ENCODE measurements at places on chromosomes 2 and 18.

GRCh38 chr2:239276851-239277250 is 124.0 kb downstream of the HDAC4 start:
- no peak for DNase-seq

DNA sequence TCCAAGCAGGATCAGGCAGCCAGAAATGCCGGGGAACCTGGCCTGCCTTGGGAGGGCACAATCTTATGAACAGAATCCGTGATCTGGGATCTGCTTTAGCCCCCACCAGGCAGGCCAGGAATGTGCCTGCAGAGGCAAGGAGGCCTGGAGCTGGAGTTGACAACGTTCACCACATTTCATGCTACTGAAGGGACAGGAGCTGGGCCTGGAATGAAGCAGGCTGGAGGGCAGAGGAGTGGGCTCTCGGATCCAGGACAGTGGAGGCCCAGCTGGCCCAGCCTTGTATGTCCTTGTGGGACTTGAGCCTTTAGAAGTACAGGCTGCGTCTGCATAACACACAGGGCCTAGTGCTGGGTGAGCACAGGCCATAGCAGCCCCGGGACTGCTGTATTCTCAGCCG is 91.8 kb downstream of the KLHL29 start:
- no peak for DNase-seq

- no peak for DNase-seq
Observed at GRCh38 chr18:22666411-22666940, 248.8 kb upstream of the CTAGE1 start.

DNA sequence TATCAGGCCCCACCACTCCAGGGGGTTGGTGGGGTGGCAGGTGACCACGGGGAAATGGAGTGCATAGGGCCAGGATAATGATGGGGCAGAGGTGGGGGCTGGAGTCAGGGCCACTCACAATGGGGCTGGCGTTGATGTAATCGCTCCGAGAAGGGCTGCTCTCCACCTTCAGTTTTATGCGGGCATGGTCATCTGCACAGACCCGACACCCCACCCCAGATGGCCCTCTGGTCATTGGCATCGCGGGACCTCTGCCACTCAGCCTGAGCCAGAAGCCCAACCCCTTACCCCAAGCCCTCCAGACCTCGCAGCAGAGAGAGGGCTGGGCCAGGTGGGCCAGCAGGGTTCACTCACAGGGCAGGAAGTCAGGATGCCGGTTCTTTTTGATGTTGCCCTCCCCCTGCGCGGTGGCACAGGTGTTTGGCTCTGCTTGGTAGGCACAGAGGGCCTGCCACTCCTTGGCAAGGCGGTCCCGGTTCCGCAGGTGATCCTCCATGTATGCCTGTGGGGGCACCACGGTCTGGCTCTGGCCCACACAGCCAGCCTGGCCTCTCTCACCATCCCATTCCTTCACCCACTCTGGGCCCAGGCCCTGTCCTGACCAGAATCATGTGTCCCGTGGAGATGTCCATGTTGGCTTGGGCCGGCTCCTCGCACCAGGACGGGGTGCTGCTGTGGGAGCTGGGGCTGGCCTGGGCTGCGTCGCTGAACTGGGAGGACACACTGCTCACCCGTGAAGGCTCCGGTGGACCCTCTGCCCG is 12.4 kb downstream of the PTPRN start:
- DNase-seq = no peak

DNA sequence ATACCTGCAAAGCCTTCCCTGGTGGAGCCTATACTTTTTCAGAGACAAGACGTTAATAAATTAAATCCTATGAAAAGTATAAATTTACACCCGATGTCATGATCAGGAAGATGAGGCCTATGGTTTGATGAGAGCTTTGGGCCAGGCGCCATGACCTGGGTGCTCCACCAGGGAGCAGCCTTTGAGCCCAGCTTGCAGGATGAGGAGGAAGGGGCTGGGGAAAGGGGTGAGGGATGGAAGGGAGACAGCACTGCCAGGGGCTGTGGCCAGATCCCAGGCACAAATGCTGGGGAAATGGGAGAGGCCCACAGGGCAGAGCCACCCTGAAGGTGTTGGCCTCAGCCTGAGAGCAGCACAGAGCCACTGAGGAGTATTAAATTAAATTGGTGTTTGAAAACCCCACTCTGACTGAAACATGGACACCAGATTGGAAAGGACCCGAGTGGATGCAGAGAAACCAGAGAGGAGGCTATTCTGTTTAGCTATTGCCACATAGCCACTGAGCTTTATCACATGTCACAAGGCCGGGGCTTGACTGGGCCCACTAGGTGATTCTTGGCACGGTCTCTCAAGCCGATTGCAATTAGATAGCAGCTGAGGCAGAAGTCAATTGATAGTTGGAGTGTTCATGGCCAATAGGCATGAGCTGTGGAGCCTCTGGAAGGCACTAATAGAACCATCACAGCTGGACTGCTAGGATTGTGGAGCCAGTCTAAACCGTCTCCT is 9.6 kb upstream of the FAHD2A start:
- DNase-seq = no peak

GRCh38 chr2:191352536-191352935 is 107.3 kb downstream of the MYO1B start:
- no peak for DNase-seq

DNA sequence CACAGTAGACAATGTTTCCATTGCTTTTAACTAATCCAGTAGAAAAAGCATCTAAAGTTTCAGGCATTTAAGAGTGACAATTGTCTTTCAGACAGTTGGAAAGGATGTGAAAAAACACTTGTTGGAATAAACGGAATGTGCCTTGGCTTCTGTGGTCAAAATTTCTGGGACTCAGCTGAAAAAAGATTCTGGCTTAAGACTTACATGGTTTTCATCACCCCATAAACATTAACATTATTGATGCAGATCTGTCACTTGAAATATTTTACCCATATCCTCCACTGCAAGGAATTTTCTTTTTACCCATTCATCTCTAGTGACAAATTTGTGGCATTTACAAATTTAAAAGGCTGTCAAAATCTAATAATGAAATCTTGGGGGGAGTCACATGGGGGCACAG is 166.0 kb downstream of the SRBD1 start:
- DNase-seq = no peak

GRCh38 chr2:67667054-67667908 is 270.1 kb downstream of the ETAA1 start:
- DNase-seq = no peak

DNA sequence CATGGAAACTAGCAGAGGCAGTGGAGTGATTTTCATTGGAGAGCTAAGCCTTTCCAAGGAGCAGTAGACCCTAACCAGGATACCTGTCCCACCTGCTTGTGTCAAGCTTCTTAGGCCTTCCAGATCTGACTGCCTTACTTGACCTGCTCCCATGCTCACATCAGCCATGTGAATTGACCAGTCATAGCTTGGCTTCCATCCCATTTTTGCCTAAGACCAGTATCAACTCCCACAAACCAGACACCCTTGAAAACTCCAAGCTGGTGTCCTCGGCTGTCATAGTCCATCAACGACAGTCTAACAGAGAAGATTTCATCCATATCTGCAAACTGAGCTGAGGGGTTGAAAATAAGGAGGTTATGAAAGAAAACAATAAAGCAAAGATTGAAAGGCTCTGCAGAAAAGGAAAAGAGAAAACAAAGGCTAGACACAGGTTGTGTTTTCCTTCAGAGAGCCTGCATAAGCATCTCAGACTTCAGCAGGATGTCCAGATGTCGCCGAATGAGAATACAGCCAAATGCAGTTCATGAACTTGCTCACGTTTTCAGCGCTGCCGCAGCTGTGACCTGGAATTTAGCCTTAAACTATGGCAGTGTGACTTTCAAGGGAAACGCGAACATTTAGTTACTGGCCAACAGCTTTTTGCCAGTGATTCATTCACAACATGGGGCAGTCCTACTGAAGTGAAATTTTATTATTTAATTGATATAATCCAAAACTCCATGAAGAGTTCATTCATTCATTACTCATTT is 868.1 kb upstream of the ID2 start:
- no peak for DNase-seq

GRCh38 chr2:88606371-88607030 is 20.8 kb downstream of the EIF2AK3 start:
- DNase-seq = no peak
